Cortex of kidney (tissue), 1 donor: ENCODE measurements at places on chromosomes 16 and 17.

- DNase-seq: no peak
Measured at GRCh38 chr17:14095631-14096030, 26.3 kb downstream of the COX10 start.

DNA sequence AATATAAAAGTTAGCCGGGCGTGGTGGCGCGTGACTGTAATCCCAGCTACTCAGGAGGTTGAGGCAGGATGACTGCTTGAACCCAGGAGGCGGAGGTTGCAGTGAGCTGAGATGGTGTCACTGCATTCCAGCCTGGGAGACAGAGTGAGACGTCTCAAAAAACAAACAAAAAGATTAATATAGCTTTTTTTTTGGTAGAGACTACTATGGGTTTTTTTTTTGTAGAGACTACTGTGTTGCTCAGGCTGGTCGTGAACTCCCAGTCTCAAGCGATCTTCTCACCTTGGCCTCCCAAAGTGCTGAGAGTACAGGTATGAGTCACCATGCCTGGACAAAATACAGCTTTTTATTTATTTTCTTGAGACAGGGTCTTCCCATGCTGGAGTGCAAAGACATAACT lies 20.2 kb downstream of the ZNRF1 start:
- DNase-seq: no peak

DNA sequence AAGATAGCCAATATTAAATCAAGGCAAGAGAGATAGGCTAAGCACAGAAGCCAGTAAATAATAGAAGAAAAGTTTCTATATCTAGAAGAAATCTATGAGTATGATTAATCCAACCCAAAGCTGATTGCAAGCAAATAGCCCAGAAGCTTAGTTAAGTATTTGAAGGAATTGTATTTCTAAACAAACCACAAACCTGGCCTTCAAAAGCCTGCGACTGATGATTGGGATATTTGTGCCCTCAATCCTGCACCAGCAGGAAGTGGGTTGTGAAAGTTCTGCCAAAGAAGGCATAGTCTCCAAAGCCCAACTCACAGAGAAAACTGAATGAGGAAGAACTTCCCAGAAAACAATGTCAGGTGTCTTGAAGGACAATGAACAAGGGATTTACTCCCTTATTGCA lies 114.5 kb upstream of the C17orf78 start:
- no peak for DNase-seq

GRCh38 chr16:75257886-75258806 lies 6.7 kb upstream of the BCAR1 start:
- no peak for DNase-seq

- DNase-seq: no peak
Measured at GRCh38 chr16:58048494-58049231, 23.1 kb downstream of the MMP15 start.
